ENCODE measurements at places on chromosomes 1 and 21. TPM values are rescaled to one million over a fixed set of nuclear protein-coding genes. Genes with fewer than 3 reads are reported as not detected.

Gene LRRC3
- total RNA-seq = 1.3 TPM

Gene CFAP74
- not detected for total RNA-seq

Gene FCRL1
- total RNA-seq = not detected

Gene ELAPOR1
- 0.49 TPM for total RNA-seq

Gene PCP4
- not detected for total RNA-seq

Gene S100A10
- 2,312 TPM for total RNA-seq

Gene PROK1
- total RNA-seq = not detected

Gene RYR2
- total RNA-seq = 0.10 TPM

Gene GJA4
- not detected for total RNA-seq

Gene TCHH
- total RNA-seq = 0.26 TPM

Gene NPHS2
- total RNA-seq = not detected

Gene DNALI1
- not detected for total RNA-seq

Gene OR2W3
- not detected for total RNA-seq

Gene TMEM125
- not detected for total RNA-seq

Gene INTS3
- 21.7 TPM for total RNA-seq

Gene ITLN2
- 0.14 TPM for total RNA-seq

Gene PROX1
- total RNA-seq = 0.07 TPM

Gene CHTOP
- 72.8 TPM for total RNA-seq

Gene NTMT2
- not detected for total RNA-seq

Gene COL8A2
- 0.16 TPM for total RNA-seq

Gene LCE2B
- not detected for total RNA-seq

Gene TFF2
- total RNA-seq = not detected

Gene TBX19
- 0.86 TPM for total RNA-seq

Gene APOBEC4
- not detected for total RNA-seq

Gene NCAM2
- total RNA-seq = not detected

Gene WNT2B
- 0.33 TPM for total RNA-seq

Gene MYCL
- total RNA-seq = 1.4 TPM

Gene LMOD1
- not detected for total RNA-seq

Gene CD5L
- total RNA-seq = not detected

Gene IL24
- total RNA-seq = 0.22 TPM

Gene CA14
- not detected for total RNA-seq

Gene CELA3A
- total RNA-seq = not detected

Gene BNIPL
- total RNA-seq = not detected

Gene ERVH48-1
- not detected for total RNA-seq

Gene RHBG
- total RNA-seq = not detected

Gene DAB1
- total RNA-seq = not detected

Gene LAMC2
- 29.1 TPM for total RNA-seq

Gene ETV3L
- total RNA-seq = not detected

Gene TENT5C
- 0.09 TPM for total RNA-seq

Gene ALPL
- total RNA-seq = 0.31 TPM

Gene CFHR1
- 0.39 TPM for total RNA-seq

Gene BSND
- not detected for total RNA-seq

Gene HAPLN2
- total RNA-seq = not detected

Gene SELE
- not detected for total RNA-seq

Gene CDA
- 41.1 TPM for total RNA-seq

Gene DCDC2B
- not detected for total RNA-seq

Gene DCAF8
- 41.2 TPM for total RNA-seq

Gene LCE1D
- total RNA-seq = not detected

Gene CLEC20A
- not detected for total RNA-seq

Gene CDK11A
- 25.2 TPM for total RNA-seq

Gene LCK
- 0.07 TPM for total RNA-seq

Gene EPHA2
- 122 TPM for total RNA-seq

Gene PEAR1
- total RNA-seq = 7.8 TPM

Data from A549 treated with DMSO at 1 μM for 4 hours (cell line).